COLO829 (cell line): ENCODE measurements at places on chromosomes 2 and 18.

- no peak for DNase-seq
Observed at GRCh38 chr2:190526105-190526750, 8.3 kb downstream of the NEMP2 start.

GRCh38 chr2:19753818-19754217, 148.0 kb downstream of the TTC32 start:
- DNase-seq, result no peak

DNA sequence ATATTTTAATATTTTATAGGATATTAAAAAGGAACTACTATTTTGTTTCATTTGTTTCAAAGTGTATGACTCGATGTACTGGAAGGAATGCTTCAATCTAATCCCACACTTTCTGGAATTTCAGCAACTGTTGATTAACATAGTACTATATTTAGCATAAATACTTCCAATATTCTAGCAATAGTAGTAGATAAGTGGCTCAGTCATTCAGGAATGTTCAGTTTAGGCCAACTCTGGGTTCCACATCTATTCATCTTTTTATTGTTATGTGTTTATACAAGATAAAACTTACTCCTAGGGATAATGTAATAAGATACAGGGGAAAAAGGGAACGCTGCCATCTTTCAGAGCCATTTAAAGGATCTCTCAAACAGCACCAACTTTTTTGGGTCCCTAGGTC, 22.3 kb upstream of the ORC2 start:
- DNase-seq, result no peak

- no peak for DNase-seq
Observed at GRCh38 chr2:241254904-241255351, 60.5 kb downstream of the HDLBP start.
